ENCODE measurements at places on chromosomes 4 and X.

GRCh38 chr4:5051278-5052203, at the start of gene STK32B:
STK32B (plus strand) TSS chr4:5051480.
- DNase-seq = no peak

DNA sequence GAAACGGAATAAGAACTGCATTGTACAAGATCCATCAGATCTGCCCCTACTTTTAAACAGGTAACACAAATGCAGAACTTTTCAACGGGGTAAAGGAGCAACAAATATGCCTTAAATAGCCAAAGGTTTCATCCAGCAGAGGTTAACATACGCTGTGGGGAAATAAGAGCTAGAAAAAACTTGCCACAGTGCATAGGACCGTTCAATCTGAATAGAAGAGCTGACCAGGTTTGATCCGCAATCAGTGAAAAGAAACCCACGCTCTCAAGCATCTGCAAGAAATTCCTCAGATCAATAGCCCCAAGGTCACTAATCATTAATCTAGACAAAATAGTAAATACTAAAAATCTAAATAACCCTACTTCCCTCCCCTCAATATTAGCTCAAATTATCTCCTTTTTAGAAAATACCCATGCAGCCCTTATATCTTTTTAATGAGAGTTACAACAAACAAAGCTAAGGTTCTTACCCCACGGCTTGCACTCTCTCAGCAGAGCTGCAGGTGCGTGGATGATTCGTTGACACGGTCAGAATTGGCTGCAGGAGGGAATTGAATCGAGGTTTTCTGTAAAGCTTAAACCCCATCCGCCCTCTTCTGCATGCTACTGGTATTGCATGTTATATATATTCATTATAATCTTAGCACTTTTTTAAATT, at the start of gene TLR10:
TSS of gene TLR10 (minus strand) at position 539 of the 657 bp plus-strand sequence. CDS start 7,400 bp downstream, outside the sequence.
- DNase-seq = peak; percentile 1

- no peak for DNase-seq
Observed at GRCh38 chrX:46757593-46757992, 1.3 kb downstream of the SLC9A7 start.

DNA sequence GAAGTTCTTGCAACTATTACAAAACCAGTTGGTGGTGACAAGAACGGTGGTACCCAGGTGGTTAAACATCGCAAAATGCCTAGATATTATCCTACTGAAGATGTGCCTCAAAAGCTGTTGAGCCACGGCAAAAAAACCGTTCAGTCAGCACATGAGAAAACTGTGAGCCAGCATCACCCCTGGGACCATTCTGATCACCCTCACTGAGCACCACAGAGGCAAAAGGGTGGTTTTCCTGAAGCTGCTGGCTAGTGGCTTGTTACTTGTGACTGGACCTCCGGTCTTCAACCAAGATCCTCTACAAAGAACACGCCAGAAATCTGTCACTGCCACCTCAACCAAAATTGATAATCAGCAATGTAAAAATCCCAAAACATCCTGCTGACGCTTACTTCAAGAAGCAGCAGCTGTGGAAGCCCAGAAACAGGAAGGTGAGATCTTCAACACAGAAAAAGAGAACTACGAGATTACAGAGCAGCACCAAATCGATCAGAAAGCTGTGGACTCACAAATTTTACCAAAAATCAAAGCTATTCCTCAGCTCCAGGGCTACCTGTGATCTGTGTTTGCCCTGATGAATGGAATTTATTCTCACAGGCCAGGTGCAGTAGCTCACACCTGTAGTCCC, 21.4 kb upstream of the SLC10A6 start:
- DNase-seq = no peak

DNA sequence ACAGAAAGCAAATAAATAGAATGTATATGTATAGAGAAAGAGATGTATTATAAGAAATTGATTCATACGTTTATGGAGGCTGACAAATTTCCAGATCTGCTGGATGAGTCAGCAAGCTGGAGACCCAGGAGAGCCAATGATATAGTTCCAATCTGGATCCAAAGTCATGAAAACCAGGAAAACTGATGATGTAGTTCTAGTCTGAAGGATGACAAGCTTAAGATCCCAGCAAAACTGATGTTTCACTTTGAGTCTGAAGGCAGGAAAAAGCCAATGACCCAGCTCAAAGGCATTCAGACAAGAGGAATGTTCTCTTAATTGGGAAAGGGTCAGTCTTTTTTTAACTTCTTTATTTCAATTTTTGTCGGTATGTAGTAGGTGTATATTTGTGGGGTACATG, 102.6 kb downstream of the LHFPL1 start:
- DNase-seq = no peak

DNA sequence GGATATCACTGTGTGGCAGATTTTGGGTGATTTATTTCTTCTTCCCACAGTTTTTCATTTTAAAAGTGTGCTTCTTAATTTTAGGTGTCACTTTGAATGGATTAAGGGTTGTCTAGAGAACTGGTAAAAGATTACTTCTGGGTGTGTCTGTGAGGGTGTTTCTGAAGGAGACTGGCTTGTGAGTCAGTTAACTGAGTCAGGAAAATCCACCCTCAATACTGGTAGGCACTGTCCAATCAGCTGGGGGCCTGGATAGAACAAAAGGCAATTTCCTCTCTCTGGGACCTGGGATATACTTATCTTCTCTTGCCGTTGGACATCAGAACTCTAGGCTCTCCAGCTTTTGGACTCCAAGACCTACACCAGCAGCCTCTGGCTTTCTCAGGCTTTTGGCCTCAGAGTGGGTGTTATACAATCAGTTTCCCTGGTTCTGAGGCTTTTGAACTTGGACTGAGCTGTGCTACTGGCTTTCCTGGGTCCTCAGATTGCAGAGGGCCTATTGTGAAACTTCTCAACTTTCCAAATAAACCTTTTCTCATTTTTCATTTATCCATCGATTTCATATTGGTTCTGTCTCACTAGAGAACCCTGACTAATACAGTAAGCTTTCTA, 413.1 kb downstream of the GBA3 start:
- no peak for DNase-seq

GRCh38 chr4:115865736-115866135, 752.3 kb upstream of the NDST4 start:
- DNase-seq = no peak

GRCh38 chr4:98606894-98607293, 51.5 kb downstream of the TSPAN5 start:
- no peak for DNase-seq

- no peak for DNase-seq
Observed at GRCh38 chrX:154064637-154065435, 32.7 kb downstream of the MECP2 start.

GRCh38 chr4:110501826-110502225, 25.9 kb downstream of the ENPEP start:
- DNase-seq = no peak

GRCh38 chr4:4866124-4866865, 6.8 kb downstream of the MSX1 start:
- DNase-seq = no peak

GRCh38 chr4:173057442-173057841, 111.2 kb upstream of the GALNT7 start:
- DNase-seq = no peak

- no peak for DNase-seq
Observed at GRCh38 chr4:148216866-148217814, 225.1 kb downstream of the NR3C2 start.

DNA sequence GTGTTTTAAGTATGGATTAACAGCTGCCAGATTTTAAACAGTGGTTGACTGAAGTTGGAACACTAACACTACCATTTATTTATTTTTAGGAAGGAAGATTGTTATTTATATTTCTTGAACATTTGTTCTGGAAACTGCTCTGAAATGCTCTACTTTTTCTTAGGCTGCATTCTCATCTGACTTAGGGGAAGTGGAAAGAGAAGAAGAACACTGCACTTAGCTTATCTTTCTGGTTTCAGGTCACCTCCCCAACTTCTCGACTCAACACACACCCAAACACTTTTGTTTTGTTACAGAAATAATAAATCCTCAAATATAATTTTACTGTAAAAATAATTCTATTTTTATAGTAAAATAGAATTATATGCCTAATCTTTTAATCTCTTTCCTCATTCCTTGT, 18.6 kb downstream of the BLTP1 start:
- no peak for DNase-seq

GRCh38 chr4:17875402-17876070, 64.8 kb downstream of the NCAPG start:
- no peak for DNase-seq

DNA sequence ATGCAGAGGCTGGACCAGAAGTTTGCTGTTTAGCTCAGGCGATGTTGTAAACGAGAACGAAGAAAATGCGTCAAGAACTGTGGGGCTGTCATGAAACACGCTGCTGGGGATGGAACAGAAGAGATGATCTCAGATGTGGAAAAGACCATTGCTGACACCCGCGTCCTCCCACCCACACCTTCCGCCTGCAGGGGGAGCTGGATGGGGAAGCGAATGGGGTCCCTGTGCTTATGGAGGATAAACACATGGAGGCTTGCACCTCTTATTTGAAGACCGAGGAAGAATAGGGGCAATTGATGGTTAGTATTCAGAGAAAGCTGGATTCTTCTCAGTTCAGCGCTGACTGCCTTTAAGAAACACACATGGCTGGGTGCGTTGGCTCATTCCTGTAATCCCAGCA, 63.9 kb downstream of the GPR143 start:
- no peak for DNase-seq

- DNase-seq = no peak
Observed at GRCh38 chr4:113148925-113149324, 99.5 kb downstream of the ANK2 start.

DNA sequence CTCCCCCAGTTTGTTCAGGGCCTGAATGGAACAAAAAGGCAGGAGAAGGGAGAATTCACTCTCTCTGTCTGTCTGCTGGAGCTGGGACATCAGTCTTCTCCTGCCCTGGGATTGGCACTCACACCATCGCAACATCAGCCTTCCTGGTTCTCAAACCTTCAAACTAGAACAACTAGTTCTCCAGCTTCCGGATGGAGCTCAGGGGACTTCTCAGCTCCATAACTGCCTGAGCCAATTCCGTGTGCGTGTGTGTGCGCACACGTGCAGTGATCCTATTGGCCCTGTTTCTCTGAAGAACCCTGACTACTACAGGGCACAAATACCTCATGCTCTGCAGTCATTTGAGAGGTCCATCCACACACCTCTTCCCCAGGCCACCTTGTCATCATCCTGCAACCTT, 18.7 kb upstream of the MAN2B2 start:
- DNase-seq = no peak

DNA sequence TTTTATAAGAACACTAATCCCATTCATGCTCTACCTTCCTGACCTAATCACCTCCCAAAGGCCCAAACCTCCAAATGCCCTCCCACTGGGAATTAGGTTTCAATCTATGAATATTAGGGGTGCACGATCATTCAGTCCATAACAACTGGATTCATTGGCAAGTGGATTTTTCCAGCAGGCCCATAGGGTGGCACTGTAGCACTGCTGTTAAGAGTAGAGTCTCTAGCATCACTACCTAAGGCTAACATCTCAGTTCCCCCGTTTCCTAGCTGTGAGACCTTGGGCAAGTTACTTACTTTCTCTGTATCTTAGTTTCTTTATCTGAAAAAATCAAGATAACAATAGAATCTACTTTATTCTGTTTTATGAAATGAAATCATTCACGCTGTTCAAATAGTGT, 315.8 kb downstream of the STIM2 start:
- no peak for DNase-seq

DNA sequence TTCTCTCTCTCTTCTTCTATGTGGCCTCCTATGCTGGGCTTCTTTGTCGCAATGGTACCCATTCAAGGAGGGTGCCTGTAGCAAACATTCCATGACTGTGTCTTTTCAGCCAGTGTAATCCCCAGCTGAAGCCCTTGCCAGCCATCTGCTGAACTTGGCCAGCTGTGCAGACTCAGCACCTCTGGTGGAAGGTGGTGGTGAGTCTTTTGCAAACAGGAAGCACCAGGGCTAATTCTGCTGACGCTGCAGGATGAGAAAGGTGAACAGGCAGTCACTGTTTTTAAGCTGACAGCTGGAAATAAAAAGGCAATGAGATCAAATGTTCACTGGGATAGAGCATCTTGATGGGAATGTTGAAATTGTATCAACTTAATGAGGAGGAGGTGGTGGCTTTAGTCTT, 298.7 kb upstream of the CLNK start:
- DNase-seq = no peak

DNA sequence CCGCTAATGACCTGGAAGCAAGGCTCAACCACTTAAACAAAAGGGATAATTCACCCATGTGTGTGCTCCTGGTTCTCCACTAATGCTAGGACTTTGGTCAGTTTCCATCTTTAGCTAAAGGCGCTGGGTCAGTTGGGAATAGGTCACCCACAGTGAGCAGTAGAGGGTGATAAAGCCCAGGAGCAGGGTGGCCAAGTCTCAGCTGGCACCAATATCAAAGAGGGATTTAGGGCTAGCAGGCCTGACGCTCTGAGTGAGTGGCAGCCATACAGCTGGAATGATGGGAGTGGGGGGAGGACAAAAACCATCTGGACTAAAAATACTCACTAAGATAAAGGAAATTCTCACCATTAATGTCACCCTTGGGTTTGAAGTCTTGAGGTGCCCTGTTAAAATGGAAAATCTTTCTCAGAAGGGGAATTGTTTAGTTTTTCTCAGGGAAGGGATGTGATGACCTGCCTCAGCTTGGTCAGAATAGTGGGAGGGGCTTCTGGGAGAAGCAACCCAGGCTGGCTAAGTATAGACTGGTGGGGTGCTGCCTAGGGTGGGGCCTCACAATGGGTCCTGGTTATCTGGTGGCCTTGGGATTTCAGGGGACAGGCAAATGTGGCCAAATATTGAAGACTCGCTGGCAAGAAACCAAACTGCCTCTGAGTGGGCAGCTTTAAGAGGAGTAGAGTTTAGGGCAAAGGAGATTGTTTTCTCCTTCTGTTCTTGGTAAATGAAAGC, 47.1 kb downstream of the TSC22D3 start:
- DNase-seq = no peak

GRCh38 chr4:1795299-1796195, 2.5 kb downstream of the FGFR3 start:
- DNase-seq = no peak

DNA sequence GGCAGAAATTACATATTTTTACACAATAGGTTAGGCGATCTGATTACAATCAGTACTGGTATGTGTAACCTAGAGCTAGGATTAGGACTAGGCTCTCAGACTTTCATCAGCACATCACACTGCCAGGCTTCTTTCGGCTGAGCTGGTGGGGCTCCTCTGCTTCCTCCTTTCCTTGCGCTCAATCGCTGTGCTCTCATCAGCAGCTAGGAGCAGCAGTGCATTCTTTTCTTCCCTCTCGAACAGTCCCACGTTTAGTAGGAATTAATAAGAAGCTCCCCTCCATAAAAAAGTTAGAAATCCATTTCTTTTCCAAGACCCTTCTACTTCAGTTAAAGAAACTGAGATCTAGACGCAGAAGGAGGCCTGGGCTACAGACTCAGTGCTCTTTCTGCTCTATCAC, 350.4 kb downstream of the SPRY1 start:
- DNase-seq = no peak

All from NCI-H2107 (cell line).